Left renal cortex interstitium (tissue), 4 donors: ENCODE measurements at places on chromosomes 1 and 21. TPM values are rescaled to one million over a fixed set of nuclear protein-coding genes. Genes with fewer than 3 reads are reported as not detected.

Gene LCE7A
- not detected for polyA plus RNA-seq

Gene KCNT2
- polyA plus RNA-seq, result 9.7 TPM

Gene PRDM16
- 7.1 TPM for polyA plus RNA-seq

Gene MYOM3
- 23.2 TPM for polyA plus RNA-seq

Gene ERICH3
- 0.49 TPM for polyA plus RNA-seq

Gene C1orf74
- polyA plus RNA-seq, result 2.9 TPM

Gene PTPRF
- 212 TPM for polyA plus RNA-seq

Gene SPRR2B
- polyA plus RNA-seq, result not detected

Gene EYA3
- polyA plus RNA-seq, result 51.6 TPM

Gene CD5L
- polyA plus RNA-seq, result not detected

Gene FBXO2
- 1.4 TPM for polyA plus RNA-seq

Gene SLC45A1
- polyA plus RNA-seq, result 3.7 TPM

Gene SYT11
- 21.4 TPM for polyA plus RNA-seq

Gene SPRR2A
- 0.14 TPM for polyA plus RNA-seq

Gene NME7
- 91.8 TPM for polyA plus RNA-seq

Gene ANKRD45
- 5.0 TPM for polyA plus RNA-seq

Gene CHIT1
- polyA plus RNA-seq, result 0.13 TPM

Gene LRRC39
- 1.4 TPM for polyA plus RNA-seq
